Dorsolateral prefrontal cortex (tissue), 122 donors: ENCODE measurements at places on chromosomes 2 and 18.

GRCh38 chr2:134401789-134402188 is 147.9 kb downstream of the MGAT5 start:
- no peak for DNase-seq

DNA sequence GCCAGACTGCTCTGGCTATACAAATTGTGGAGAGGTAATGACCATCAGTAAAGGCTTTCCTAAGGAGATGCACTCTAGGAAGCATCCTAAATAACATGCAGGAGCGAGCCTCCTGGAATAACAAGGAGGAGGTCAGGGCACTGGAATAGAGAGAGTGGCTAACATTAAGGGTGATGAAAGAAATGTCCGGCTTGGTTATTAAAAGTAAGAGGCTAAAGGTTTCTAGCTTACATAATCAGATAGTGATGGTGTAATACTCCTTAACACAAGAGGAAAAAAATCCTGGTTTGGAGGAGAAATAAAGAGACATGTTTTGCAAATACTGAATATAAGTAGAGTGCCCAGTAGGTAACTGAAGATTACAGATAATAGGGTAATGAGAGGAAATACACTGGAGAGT is 365.7 kb downstream of the ZEB2 start:
- DNase-seq, result no peak

DNA sequence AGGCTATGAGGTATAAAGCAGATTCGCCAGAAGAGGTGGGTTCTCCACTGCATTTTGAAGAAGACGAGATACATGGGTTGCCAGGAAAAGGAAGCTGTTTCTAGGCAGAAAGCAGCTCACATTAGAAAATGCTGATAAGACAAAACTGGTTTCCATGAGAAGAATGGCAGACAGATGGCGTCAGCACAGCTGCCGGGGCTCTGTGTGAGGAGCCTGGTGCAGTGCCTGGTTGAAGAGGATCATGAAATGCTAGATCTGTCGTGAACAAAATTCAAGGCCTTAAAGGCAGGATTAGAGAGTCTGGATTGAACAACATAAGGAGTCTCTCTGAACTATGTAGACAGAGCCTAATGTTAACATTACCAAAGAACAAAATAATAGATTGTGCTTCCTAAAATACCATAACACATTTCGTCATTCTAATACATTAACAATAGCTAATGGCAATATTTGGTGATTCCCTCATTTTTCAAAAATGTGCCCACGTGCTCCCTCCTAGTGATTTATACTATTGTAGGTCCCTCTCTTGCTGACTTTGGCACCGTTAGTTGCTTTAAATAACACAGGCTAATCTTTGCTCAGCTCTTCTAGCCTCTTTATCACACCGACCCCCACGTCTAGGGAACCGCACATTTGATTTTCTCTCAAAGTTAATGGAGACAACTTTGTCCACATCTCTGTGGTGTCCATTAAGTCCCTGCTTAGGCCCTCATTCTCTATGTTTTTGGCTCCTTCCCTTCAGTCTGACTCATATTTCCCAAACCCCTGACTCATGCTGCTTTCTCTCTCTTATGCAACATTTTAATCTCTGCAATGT is 38.2 kb downstream of the EFEMP1 start:
- DNase-seq, result no peak

DNA sequence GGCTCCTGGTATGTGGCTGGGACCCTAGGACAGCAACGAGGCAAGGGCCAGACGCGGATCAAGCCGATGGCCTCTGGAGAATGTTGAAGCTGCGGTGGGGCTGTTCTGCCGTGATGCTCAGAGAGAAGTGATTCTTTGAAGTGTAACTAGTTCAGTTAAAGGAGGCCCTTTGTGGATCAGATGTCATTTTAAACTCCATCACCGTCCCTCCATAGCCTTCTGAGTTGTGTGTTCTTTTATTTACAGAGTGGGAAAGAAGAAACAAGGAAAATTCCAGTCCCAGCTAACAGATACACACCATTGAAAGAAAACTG is 403 bp downstream of the PNO1 start:
- no peak for DNase-seq

DNA sequence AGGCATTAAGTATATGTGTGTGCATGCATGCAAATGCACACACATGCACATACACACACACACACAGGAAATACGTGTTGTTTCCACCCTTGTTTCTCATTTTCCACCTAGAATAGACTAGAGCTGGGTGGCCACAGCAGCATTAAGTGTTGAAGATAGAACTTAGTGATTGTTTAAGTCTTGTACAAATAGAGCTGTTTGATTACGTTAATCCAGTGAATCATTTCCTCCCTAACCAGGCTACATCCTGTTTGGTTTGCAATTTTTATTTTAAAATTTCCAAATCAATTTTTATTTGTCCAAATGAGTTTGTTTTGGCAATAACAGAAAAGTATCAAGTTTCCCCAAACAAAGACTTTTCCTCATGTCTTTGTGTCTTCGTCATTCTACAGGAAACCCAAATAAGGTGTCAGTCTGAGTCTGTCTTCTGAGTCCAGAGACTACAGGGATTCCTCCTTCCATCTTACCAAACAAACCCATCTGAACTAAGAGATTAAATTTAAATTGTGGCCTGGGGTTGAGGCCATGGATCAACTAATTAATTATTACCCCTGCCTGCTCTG is 74.6 kb upstream of the GALNT5 start:
- DNase-seq, result no peak

DNA sequence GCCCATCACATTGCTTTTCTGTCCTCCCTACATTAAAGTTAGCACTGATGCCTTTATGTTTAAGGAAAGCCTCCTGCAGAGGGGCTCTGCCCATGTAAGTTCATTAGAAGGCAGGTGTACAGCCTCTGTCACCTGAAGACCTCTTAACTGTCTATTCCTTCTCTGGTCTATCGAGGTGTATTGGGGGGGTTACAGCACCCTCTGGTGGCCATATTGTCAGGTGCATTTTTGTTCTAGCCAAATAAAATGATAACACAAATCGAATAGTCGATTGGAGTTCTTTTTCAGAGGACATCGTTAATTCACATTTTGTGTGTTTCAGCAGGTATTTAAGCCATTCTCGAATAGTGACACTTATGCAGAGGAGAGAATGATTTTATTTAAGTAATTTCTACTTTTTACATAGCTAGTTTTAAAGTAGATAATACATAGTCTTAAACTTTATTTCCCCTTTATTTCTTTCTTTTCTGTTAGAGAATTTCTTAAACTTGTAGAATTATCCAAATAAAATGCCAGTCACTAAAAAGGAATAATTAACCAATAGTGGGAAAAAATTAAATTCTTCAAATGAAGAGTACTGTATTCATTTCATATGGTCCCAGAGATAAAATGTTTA is 136.8 kb downstream of the NEDD4L start:
- DNase-seq, result no peak

GRCh38 chr2:48112911-48113680 is 206.8 kb upstream of the FBXO11 start:
- DNase-seq, result no peak

- no peak for DNase-seq
Measured at GRCh38 chr2:105397953-105398335, 907 bp downstream of the FHL2 start.
